ENCODE measurements at places on chromosomes 1 and 21. TPM values are rescaled to one million over a fixed set of nuclear protein-coding genes. Genes with fewer than 3 reads are reported as not detected.

ATXN7L2 gene
- 2.6 TPM for total RNA-seq

EYA3 gene
- total RNA-seq = 18.0 TPM

DNAJC6 gene
- 10.5 TPM for total RNA-seq

DNA sequence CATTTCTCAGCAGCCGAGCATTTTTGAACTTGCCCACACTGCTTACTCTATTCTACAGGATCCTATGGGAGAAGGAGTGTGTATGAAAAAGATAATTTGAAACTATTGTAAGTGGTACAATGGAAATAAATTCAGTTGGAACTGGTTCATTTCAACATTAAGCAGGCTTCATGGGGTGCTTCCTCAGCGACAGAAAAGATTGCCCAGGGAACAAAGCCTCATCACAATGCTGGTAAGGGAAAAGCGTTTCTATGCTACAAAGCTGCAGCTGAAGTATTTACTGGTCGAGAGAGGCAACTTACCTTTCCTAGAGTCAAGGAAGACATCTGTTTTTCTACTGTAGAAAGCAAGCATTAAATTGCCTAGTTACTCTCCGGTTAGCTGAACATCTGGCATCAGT, 568.2 kb upstream of the ZP4 start:
- no peak overlapping the region for H3K27ac ChIP-seq
- H3K36me3 ChIP-seq = no peaks in the 10 kb centered on the region
- no peaks in the 10 kb centered on the region for H3K27me3 ChIP-seq
- H3K4me1 ChIP-seq = no peaks in the 10 kb centered on the region

- no peaks in the 10 kb centered on the region for H3K4me1 ChIP-seq
- no peaks in the 10 kb centered on the region for H3K27me3 ChIP-seq
- H3K27ac ChIP-seq = no peak overlapping the region
- no peak for DNase-seq
- no peaks in the 10 kb centered on the region for H3K36me3 ChIP-seq
- H3K4me3 ChIP-seq = no peak overlapping the region
These were observed 403.4 kb downstream of the NTNG1 start for GRCh38 chr1:107544285-107544684.

DNA sequence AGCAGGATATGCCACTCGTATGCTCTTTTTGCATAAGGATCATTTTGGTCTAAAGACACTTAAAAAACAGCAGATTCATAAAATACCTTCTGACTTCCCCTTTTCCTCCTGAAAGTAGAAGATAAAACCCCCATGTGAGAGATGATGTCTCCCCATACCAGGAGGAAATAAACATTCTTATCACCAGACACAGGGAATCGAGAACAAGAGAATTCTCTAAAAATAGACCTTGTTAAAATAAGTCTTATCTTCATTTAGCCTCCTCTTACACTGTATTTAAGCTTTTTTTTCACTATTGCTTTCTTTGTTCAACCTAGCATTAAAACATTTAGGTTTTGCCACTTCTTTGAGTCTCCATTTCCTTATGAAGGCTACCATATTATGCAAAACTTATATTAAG, 709.3 kb downstream of the KCNT2 start:
- no peaks in the 10 kb centered on the region for H3K27me3 ChIP-seq
- no peak overlapping the region for H3K4me3 ChIP-seq
- H3K27ac ChIP-seq = no peak overlapping the region
- H3K36me3 ChIP-seq = no peaks in the 10 kb centered on the region
- no peak for DNase-seq

GRCh38 chr21:26179501-26179900, 8.9 kb upstream of the APP start:
- DNase-seq = no peak
- H3K27me3 ChIP-seq = no peaks in the 10 kb centered on the region
- H3K4me1 ChIP-seq = peaks cover 9% of the 10 kb centered on the region
- H3K4me3 ChIP-seq = no peak overlapping the region
- H3K36me3 ChIP-seq = no peaks in the 10 kb centered on the region

GRCh38 chr1:100358210-100358609, 5.9 kb downstream of the CDC14A start:
- DNase-seq = no peak
- no peak overlapping the region for H3K4me3 ChIP-seq
- H3K36me3 ChIP-seq = no peaks in the 10 kb centered on the region
- H3K27me3 ChIP-seq = no peaks in the 10 kb centered on the region

- H3K4me3 ChIP-seq = no peak overlapping the region
- DNase-seq = no peak
- H3K4me1 ChIP-seq = peaks cover 9% of the 10 kb centered on the region
- H3K36me3 ChIP-seq = no peaks in the 10 kb centered on the region
- no peak overlapping the region for H3K27ac ChIP-seq
These were observed 33.6 kb upstream of the DISP1 start for GRCh38 chr1:222781251-222781650.

DNA sequence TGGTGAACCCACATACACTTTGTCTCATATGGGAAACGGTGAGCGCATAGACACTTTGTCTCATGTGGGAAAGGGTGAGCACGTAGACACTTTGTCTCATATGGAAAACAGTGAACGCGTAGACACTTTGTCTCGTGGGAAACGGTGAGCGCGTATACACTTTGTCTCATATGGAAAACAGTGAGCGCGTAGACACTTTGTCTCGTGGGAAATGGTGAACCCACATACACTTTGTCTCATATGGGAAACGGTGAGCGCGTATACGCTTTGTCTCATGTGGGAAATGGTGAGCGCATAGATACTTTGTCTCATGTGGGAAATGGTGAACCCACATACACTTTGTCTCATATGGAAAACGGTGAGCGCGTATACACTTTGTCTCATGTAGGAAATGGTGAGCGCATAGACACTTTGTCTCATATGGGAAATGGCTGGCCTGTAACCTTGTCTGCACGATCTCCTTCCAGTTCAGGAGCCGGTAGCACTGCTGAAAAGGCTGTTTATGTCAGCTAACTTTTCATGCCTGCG, 50.7 kb upstream of the TRAPPC10 start:
- peaks cover 13% of the 10 kb centered on the region for H3K4me1 ChIP-seq
- peaks cover 48% of the 10 kb centered on the region for H3K36me3 ChIP-seq
- H3K4me3 ChIP-seq = no peak overlapping the region
- no peak for DNase-seq
- H3K27me3 ChIP-seq = no peaks in the 10 kb centered on the region

DNA sequence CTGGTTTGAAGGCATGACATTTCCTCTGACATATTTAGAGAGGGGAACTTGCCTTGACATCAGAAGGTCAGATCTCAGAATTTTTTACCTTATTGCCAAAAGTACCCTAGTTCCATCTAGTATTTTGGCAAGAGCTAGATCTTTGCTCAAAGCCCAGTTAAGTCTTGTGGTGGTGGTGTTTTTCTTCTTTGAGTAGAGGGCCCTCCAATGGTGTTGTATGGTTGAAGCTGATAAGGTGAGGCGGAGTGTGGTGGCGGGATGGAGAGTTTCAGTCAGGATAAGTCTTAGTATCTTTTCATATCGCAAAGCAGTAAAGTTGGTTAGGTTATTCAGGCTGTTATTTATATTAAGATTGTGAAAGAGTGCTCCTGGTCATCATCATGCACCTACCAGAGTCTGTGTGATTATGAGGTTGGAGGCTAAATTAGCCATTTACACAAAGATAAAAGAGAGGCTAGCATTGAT, 20.1 kb upstream of the MACF1 start:
- no peak for DNase-seq
- H3K27me3 ChIP-seq = no peaks in the 10 kb centered on the region
- H3K4me3 ChIP-seq = no peak overlapping the region
- no peak overlapping the region for H3K27ac ChIP-seq
- H3K36me3 ChIP-seq = no peaks in the 10 kb centered on the region

DNA sequence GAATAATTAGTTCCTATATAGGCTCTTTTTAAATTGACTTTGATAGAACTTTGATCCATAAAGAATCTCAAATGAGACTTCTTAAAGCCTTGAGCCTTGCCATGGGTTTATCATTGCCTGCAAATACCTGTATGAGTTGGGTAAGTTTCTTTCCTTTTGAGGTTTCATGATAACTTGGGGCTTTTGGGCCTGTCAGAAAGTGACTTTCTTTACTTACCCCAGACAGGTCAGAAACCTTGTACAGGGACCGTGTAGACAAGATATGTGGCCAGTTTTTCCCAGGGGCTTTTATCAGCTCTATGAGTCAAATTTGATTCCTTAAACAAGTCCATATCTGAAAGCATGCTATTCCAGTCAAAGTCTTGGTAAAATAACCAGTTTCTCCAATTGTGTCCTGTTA, 17.3 kb downstream of the KCTD3 start:
- H3K36me3 ChIP-seq = no peaks in the 10 kb centered on the region
- no peak overlapping the region for H3K27ac ChIP-seq
- no peak overlapping the region for H3K4me3 ChIP-seq
- no peaks in the 10 kb centered on the region for H3K27me3 ChIP-seq
- H3K4me1 ChIP-seq = peaks cover 6% of the 10 kb centered on the region
- DNase-seq = no peak
